Stimulated activated CD4-positive, alpha-beta T cell treated with anti-CD3 and anti-CD28 coated beads, TNF-alpha, amount 100 ng/mL, for 1 hour (primary cell): ENCODE measurements at places on chromosomes 16 and 17.

GRCh38 chr17:56351675-56352074 lies 198.4 kb downstream of the ANKFN1 start:
- no peak for DNase-seq

GRCh38 chr17:8894673-8895578 lies 27.5 kb upstream of the PIK3R6 start:
- no peak for DNase-seq

DNA sequence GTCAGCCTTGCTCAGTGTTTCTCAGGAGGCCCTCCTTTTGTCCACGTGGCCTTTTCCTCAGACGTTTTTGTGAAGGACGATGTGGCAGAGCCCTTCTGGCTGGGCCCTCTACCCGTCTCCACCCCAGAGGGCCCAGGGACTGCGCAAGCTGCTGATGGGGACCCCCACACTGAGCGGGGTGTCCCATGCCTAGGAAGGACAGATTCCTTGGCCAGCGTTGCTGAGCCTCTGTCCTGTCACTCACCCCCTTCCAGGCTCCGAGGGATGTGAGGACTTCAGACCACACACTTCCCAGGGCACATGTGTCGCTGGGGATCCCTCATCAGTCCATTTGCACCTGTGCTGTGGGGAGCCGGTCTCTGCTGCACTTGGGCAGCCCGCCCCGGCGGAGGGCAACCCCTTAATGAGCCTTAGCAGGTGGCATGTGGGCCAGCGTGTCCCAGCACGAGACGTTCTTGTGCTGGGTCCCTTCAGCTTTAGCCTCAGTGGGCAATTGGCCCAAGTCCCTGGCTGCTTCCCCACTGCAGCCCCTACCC lies 48.3 kb downstream of the NT5M start:
- no peak for DNase-seq

GRCh38 chr16:11585460-11586377 lies 1.0 kb downstream of the LITAF start:
- DNase-seq = peak; percentile 18

DNA sequence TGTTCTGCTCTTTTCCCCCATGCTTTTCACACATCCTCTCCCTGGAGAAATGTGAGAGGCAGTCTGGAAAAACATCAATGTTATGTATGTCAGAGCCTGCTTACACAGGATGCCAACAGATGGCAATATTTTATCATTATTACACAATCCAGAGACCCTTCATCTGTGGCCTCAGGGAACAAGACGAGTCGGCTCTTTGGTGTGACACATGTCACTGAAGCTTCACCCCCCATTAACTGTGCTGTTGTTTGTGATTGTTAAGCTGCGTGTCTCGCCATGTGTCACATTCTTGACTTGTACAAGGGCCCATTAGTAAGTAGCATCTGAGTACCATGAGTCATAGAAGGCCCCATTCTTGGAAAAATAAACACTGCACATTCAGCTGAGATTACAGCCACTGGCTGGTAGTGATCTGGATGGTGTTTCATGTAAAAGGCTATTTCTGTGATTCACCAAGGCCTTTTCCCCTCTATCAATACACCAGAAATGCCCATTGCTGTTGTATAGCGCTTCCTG lies 682.1 kb upstream of the SOX9 start:
- no peak for DNase-seq

- DNase-seq = no peak
Observed at GRCh38 chr17:79749156-79749815, 18.5 kb downstream of the ENPP7 start.

DNA sequence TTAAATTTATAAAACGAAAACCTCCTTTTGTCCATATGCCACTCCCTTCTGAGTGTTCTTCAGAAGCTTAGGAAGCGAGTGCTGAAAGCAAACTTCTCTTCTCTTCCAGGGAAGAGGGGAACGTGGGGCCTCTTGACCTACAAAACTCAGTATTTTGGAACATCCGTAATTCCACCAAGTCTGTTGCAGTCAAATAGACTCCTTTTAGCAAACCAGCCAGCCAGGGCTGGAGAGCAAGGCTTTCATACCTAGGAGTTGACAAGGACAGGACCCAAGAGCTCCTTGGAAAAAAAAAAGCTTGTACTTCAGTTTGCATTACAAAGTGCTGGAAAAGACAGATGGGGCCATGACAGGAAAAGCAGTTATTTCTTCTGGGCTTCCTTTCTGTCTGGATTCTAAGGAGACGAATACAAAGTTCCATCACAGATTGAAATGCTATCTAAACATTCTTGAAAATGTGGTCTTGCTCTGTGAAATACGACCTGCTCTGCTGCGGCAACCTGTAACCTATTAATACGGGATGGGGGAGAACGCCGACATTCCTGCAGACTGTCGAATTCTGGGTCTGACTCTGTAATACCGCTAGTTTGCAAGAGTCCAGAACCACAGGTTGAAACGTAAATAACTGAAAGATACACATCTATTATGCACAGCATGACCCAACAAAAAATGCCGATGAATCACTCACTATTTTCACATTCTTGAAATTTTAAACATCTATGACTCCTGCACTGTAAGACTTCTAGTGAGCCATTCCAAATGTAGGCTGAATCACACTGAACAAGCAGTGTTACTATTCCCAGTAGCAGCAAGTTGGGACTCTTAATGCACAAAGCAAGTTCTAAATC lies 20.6 kb downstream of the VPS53 start:
- no peak for DNase-seq

DNA sequence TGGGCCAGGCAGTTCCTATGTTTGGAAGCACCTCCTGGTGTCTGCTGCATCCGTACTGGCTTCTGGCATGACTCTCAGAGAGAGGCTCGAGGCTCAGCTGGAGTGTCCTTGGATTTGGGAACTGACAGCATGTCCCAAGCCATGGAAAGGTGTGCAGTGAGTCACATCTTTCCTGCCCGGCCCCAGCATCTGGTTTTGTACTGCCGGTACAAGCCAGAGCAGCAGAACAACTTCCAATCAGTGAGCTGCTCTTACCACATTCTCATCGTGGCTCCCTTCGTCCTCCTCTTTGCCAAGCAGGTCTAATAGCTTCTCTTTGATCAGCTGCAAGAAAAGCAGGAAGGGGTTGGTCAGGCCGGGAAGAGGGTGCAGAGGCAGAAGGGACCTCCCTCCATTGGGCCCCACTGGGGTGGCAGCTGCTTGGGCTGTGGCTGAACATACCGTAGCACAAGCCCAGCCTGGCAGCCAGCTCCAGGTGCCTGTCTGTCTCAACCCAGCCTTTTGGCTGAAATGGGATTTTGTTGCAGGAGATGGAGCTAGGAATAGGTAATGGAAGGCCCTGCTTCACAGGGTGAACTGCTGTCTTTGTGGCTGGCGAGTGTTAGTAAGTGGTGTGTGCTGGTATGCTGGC lies 24.2 kb downstream of the SPACA3 start:
- no peak for DNase-seq

GRCh38 chr17:73646409-73647300 lies 2.4 kb upstream of the SDK2 start:
- DNase-seq = no peak

DNA sequence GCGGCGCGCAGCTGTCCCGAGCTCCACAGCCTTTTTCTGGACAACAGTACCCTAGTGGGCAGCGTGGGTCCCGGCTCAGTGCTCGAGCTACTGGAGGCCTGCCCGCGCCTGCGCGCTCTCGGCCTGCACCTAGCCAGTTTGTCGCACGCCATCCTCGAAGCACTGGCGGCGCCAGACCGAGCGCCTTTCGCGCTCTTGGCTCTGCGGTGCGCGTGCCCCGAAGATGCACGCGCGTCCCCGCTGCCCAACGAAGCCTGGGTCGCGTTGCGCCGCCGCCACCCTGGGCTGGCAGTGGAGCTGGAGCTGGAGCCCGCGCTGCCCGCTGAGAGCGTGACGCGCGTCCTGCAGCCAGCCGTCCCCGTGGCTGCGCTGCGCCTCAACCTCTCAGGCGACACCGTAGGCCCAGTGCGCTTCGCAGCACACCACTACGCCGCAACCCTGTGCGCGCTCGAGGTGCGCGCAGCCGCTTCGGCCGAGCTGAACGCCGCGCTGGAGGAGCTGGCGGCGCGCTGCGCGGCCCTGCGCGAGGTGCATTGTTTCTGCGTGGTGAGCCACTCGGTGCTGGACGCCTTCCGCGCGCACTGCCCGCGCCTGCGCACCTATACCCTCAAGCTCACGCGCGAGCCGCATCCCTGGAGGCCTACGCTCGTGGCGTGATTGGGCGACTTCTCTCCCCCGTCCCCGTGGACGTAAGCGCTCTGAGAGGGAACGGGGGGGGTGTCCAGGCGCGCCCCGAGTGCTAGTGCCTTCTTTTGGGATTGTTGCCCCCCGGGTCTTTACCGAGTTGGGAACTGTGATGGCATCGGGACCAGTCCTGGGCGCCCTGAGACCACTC lies 1.2 kb upstream of the HSF4 start:
- DNase-seq = no peak

DNA sequence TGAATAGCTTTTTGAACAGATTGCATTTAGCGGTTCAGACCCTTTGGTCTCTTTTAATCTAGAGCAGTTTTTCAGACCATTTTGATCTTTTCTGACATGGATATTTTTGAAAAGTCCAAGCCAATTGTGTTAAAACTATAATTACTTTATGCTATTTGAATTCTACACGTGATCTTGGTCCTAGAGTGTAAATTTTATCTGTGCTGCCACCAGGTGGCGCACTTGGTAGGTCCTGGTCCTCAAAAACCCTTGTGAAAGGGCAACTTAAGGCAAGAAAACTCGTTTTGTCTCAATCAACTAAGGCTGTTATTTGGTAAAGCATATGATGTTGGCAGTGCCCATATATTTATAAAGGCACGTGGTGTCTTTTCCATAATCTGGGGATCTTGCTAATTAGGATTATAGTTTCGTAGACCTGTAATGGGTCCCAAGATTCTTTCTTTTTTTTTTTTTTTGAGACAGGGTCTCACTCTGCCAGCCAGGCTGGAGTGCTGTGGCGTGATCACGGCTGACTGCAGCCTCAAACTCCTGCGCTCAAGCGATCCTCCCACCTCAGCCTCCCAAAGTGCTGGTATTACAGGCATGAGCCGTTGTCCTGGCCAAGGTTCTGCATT lies 43.9 kb upstream of the TEX2 start:
- peak; percentile 62 for DNase-seq

GRCh38 chr16:17166095-17166494 lies 304.7 kb downstream of the XYLT1 start:
- DNase-seq = no peak

- DNase-seq = no peak
Observed at GRCh38 chr16:5056352-5056751, 9.4 kb downstream of the C16orf89 start.

GRCh38 chr17:60923000-60923399 lies 245.3 kb downstream of the BCAS3 start:
- no peak for DNase-seq

GRCh38 chr16:83803811-83804210 lies 4.0 kb upstream of the HSBP1 start:
- DNase-seq = no peak

GRCh38 chr17:29505836-29506235 lies 61.0 kb downstream of the ABHD15 start:
- DNase-seq = no peak

- no peak for DNase-seq
Observed at GRCh38 chr17:58316260-58316960, 12.2 kb downstream of the TSPOAP1 start.

DNA sequence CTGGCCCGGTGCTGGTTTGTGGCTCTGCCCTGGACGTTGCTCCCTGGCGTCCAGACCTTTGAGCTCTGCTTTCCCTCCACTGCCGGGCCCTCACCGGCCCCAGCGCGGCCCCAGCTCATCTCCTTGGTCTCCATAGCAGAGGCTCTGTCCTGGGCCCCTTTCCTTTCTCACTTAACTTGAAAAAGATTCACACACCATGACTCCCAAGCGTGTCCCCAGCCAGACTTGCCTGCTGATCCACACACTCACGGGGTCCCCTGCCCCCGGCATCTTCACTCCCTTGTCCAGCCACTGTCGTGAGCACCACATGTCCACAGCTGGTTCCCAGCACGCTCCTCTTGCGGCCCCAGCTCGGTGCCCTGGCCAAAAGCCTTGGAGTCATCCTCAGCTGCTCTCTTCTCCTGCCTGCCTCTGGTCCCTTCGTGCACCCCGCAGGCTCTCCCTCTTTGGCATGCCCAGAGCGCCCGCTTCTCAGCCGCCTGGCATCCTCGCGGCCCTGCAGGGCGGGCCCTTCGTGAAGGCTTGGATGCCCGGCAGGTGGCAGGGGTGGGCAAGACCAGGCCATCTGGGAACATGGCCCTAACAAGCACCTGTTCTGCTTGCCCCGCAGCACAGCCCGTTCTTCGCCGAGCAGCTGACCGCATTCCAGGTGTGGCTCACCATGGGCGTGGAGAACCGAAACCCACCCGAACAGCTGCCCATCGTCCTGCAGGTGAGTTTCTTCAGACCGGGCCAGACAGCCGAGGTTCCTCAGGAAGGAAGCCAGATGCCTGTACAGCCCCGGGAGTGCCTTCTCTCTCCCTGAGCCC lies 145.6 kb upstream of the CHMP6 start:
- no peak for DNase-seq

DNA sequence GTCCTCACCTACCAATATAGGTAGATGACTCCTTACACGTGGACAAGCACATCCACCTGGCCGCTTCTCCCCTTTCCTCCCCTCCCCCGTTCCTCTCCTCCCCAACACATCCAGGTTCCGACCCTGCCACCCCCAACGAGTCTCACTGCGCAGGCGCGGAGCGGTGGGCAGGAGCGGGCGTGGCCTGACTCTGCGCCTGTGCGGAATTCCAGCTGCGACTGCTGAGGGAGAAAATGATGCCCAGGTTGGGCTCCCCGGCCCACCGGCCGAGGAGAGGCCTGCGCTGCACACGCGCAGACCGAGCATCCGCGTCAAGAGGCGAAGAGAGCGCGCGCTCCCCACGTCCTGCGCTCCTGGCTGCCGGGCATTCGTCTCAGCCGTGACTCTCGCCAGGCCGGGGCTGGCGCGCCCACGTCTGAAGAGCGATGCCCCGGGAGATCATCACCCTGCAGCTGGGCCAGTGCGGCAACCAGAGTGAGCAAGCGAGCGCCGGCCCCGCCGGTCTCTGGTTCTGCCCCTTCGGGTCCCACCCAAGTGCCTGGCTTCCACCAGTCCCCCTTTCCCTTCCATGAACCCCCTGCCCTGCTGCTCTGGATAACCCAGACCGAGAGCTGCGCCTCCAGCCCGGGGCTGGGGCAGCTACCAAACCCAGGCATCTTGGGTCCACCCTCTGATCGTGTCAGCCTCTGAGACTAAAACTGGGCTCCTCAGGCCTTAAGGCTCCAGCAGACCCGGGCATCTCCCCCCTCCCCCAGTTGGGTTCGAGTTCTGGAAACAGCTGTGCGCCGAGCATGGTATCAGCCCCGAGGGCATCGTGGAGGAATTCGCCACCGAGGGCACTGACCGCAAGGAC lies at the start of gene TUBG2:
TSS of gene TUBG2 (plus strand) at position 206 of the 853 bp plus-strand sequence. CDS start at position 426, 220 bp downstream.
- peak; percentile 57 for DNase-seq

DNA sequence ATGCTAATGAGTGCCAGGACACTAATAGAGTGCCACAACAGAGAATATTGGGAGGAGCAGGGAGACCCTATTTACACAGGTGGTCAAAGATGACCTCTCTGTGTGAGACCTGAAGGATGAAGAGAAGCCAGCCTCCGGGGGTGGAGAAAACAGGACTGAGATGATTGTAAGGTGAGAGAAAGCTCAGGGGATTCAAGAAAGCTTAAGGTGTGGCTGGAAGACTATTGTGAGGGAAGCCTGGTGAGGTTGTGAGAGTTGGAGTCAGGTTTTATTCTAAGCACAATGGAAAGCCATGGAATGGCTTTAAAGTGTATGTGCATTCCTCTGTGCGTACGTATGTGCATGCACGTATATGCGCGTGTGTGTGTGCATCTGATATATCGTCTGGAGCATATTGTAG lies 10.4 kb upstream of the MARCHF10 start:
- DNase-seq = no peak

- DNase-seq = no peak
Observed at GRCh38 chr17:77120868-77121267, 19.9 kb upstream of the SEC14L1 start.

- DNase-seq = no peak
Observed at GRCh38 chr17:2709183-2709661, 2.3 kb downstream of the CLUH start.

GRCh38 chr17:55334285-55334684 lies 69.5 kb downstream of the HLF start:
- no peak for DNase-seq
